ENCODE measurements at places on chromosomes 3 and 15.

GRCh38 chr15:67103869-67104268 is 38.5 kb downstream of the SMAD3 start:
- DNase-seq: no peak

- DNase-seq: no peak
Measured at GRCh38 chr15:57059026-57059660, 140.7 kb downstream of the TCF12 start.

DNA sequence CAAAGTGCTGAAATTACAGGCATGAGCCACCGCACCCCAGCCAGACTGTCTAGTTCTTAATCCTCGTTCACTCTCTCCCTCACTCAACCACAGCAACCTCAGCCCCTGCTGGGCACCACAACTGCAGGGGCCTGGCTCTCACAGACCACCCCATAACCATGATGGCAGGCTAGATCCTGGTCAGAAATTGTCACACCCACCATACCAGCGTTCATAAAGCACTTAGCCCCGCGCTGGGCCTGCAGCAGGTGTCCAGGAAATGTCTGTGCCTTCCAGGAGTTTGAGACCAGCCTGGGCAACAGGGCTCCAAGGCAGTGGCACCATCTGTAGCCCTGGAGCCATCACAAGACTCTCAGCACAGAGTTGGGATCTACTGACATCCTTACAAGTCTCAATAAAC is 1.9 kb downstream of the SHISA5 start:
- DNase-seq: no peak

DNA sequence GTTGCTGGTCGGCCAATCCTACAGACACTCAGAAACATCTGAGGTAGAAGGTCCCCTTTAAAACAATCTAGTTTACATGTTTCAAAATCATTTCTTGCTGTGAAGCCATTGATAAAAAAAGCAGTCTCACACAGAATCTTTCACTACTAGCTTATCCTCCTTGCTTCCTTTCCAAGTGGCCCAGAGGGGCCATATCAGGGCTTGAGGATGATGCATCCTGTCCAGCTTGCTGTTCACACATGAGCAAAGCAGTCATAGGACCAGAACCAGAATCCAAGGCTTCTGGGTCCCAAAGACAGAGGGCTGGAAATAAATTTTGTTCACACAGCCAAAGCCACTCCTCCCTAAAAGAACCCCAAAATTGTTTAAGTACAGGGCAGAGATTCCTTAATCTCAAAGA is 9.2 kb upstream of the LYZL4 start:
- no peak for DNase-seq

- DNase-seq: no peak
Measured at GRCh38 chr15:68781217-68781616, 39.5 kb downstream of the ANP32A start.

DNA sequence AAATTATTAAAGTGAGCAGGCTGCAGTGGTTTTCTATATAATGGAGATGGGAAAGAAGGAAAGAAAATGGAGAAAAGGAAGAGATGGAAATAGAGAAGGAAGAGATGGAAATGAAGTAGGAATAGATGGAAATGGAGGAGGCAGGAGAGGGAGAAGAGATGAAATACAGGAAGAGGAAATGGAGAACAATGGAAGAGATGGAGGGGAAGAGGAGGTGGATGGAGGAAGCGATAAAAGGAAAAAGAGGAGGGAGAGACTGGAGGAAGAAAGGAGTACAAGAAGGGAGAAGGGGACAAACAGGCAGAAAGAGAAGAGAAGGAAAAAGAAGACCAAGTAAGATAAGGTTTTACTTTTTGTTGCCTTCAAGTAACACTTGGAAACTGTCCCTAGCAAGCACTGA is 67.6 kb downstream of the CLASP2 start:
- no peak for DNase-seq

DNA sequence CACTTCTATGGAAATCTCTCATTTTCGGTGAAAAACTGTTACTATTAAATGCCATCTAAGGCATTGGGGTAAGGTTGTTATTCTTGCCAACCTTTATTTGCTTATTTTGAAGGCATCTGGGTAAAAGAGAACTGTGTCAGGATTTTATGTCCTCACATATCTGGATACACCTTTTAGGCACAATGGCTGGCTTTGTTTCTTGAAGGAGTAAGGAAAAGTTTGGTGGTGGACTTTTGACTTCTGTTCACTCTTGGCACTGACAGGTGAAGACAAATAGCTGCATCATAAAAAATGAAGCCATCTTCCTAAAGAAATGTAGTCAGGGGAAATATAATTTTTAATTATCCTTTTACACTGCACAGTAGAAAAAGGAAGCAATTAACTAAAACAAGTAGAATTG is 310.0 kb downstream of the CNTN3 start:
- no peak for DNase-seq

DNA sequence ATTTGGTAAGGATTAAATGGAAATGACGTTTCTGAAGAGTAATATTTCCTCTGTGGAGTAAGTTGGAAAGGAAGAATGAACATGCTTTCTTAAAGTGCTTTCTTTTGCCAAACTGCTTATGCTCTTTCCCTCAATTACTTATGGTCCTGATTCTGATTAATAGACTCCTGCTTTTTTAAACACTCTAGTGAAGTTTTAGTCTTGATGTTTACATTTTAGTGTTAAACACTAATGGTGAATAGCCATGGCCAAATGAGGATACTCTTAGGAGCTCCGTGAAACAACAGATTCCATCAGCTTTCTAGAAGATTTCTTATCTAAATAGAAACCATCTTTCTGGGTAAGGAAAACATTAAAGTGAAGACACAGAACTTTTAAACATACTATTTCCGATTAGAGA is 117.6 kb downstream of the P3H2 start:
- DNase-seq: no peak

GRCh38 chr3:101453961-101454360 is 59.1 kb downstream of the SENP7 start:
- no peak for DNase-seq

GRCh38 chr3:10901296-10901945 is 85.4 kb downstream of the SLC6A11 start:
- no peak for DNase-seq

- DNase-seq: no peak
Measured at GRCh38 chr3:48685293-48685602, 467 bp downstream of the NCKIPSD start.

DNA sequence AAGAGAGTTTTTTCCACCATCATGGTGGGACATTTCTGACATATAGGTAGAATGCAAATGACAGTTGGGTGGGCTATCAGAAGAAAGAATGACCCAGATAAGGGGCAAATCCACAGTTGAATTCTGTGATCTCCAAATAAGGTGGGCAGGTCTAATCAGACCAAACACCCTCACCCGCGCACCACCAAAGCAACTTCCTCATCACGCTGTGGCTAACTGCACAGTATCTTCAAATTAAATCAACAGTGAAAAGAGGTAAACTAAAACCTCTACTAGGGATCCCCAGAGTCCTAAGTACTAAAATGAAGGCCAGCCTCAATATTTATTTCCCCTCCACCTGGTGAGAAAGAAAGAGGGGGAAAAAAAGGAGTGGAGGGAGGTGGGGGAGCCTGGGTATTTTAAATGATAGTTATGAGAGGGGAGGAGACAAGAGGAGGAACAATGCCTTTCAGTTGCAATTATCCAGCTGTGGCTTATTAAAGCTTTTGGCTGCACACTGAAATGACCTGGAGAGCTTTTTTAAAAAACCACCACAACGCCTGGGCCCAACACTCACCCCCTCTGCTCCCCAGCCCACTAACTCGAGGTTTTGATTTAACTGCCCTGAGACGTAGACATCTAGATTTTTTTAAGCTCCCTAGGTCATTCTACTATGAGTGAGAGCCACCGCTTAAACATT is 61.0 kb downstream of the LRIG1 start:
- DNase-seq: no peak

GRCh38 chr3:41173926-41174885 is 25.1 kb upstream of the CTNNB1 start:
- DNase-seq: no peak

- no peak for DNase-seq
Measured at GRCh38 chr3:106124818-106125217, 256.0 kb upstream of the CBLB start.

GRCh38 chr3:156107504-156107903 is 12.9 kb upstream of the KCNAB1 start:
- DNase-seq: no peak

- peak; percentile 62 for DNase-seq
Measured at GRCh38 chr3:124384527-124384926, 345.7 kb upstream of the UMPS start.

- no peak for DNase-seq
Measured at GRCh38 chr3:186442162-186442561, 80.1 kb upstream of the DGKG start.

DNA sequence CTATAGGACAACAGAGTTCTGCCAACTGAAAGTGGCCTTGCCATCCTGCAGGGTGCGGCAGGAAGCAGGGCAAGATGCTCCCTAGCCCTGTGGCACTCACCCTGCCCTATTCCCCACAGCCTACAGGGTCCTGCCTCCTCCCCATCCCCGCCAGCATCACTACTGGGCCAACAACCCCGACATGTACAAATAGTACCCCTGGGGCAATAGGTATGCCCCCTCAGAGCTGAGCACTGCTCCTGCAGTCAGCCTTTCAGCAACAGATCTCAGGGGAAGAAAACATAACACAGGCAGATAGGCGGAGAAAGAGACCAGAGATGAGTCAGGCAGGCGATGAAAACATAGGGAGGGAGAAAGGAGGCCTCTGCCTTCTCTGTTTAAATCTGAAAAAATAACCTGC is 74.7 kb downstream of the XXYLT1 start:
- DNase-seq: peak; percentile 60

DNA sequence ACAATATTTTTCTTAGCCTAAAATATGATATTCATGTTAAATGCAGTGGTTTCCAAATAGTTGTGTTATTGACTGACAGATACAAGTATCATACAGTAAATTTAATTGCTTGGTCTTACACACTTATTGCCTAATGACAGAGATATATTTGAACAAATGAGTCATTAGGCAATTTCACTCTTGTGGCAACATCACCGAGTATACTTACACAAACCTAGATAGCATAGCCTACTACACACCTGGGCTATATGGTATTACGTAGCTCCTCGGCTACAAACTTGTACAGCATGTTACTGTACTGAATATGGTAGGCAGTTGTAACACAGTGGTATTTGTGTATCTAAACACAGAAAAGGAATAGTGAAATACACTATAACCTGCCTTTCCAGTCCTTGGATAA is 50.3 kb downstream of the SERPINI1 start:
- DNase-seq: peak; percentile 35
